ENCODE measurements at places on chromosomes 1 and 21. TPM values are rescaled to one million over a fixed set of nuclear protein-coding genes. Genes with fewer than 3 reads are reported as not detected.

GRCh38 chr1:118100686-118101514 is 84.1 kb downstream of the SPAG17 start:
- no peaks in the 10 kb centered on the region for H3K27me3 ChIP-seq
- H3K4me3 ChIP-seq: no peak overlapping the region
- no peaks in the 10 kb centered on the region for H3K36me3 ChIP-seq
- H3K27ac ChIP-seq: no peak overlapping the region
- no peak for DNase-seq

DNA sequence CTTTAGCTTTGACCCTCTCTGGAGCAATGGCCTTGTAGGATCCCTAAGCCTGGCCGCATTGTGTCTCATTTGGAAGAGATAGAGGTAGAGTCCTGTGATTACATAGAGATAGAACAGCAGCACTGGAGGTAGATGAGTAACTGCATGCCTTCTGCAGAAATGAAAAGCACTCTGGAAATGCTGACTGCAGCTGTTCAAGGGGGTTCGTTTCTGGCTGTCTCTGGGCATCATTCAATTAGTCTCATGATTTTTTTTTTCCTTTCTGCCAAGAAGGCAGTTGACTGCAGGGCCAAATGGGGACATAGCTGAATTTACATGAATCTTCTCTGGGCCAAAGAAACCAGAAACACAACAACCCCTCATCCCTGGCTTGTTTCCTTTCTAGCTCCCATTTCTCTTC is 28.1 kb upstream of the SNX27 start:
- no peak for DNase-seq
- H3K27ac ChIP-seq: no peak overlapping the region
- H3K27me3 ChIP-seq: no peaks in the 10 kb centered on the region

GRCh38 chr21:25757531-25757930 is 22.8 kb downstream of the GABPA start:
- no peak overlapping the region for H3K4me3 ChIP-seq
- DNase-seq: no peak
- no peaks in the 10 kb centered on the region for H3K27me3 ChIP-seq
- H3K36me3 ChIP-seq: peaks cover 76% of the 10 kb centered on the region

GRCh38 chr1:45566722-45567121 is 16.1 kb downstream of the AKR1A1 start:
- DNase-seq: no peak
- peaks cover 73% of the 10 kb centered on the region for H3K36me3 ChIP-seq
- H3K27me3 ChIP-seq: no peaks in the 10 kb centered on the region

DNA sequence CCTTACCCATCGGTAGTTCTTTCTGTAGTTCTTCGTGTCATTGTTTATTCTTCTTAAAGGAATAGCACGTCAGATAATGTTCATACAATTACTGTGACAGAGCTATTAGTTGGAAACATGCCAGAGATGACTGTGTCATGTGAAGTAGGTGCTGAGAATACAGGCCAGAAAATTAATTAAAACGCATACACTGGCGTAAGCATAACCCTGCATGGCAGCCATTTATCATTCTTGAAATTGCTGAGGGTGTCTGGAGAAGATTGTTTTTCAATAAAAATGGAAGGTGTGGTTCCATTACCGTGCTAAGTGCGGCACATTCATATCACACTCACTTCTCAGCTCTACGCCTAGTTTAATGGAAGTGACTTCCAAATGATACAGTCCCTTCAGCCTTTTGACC is 7.8 kb downstream of the ETS2 start:
- peaks cover 93% of the 10 kb centered on the region for H3K36me3 ChIP-seq
- peak overlapping the region; percentile 37 for H3K4me3 ChIP-seq
- H3K27me3 ChIP-seq: no peaks in the 10 kb centered on the region
- no peak for DNase-seq
- H3K27ac ChIP-seq: no peak overlapping the region

GRCh38 chr1:29973406-29973805 is 737.1 kb downstream of the PTPRU start:
- no peaks in the 10 kb centered on the region for H3K36me3 ChIP-seq
- H3K27me3 ChIP-seq: no peaks in the 10 kb centered on the region
- DNase-seq: no peak
- no peak overlapping the region for H3K4me3 ChIP-seq

- peaks cover 6% of the 10 kb centered on the region for H3K4me1 ChIP-seq
- H3K4me3 ChIP-seq: no peak overlapping the region
- no peaks in the 10 kb centered on the region for H3K36me3 ChIP-seq
- H3K27ac ChIP-seq: no peak overlapping the region
- no peak for DNase-seq
- no peaks in the 10 kb centered on the region for H3K27me3 ChIP-seq
These were observed 69.3 kb downstream of the RPS6KA1 start for GRCh38 chr1:26598890-26599289.

DNA sequence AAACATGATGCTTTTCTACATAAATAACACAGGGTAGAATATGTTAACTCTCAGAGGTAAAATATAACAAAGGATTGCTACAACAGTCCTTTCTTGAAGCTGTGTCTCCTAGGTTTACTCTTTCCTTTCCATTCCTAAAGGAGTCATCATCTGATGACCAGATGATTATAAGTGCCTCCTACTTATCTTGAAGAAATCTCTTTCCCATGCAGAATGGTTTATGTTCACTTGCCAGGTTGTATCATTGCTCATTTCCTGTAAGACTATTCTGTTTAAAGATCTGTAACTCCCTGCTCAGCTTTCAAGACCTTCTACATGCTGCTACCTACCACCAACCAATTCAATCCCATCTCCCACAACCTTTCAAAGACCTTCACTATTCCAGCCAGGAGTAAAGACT is 51.5 kb upstream of the PTCH2 start:
- H3K27me3 ChIP-seq: no peaks in the 10 kb centered on the region
- H3K4me1 ChIP-seq: no peaks in the 10 kb centered on the region
- H3K4me3 ChIP-seq: no peak overlapping the region
- peaks cover 15% of the 10 kb centered on the region for H3K36me3 ChIP-seq
- DNase-seq: no peak

DNA sequence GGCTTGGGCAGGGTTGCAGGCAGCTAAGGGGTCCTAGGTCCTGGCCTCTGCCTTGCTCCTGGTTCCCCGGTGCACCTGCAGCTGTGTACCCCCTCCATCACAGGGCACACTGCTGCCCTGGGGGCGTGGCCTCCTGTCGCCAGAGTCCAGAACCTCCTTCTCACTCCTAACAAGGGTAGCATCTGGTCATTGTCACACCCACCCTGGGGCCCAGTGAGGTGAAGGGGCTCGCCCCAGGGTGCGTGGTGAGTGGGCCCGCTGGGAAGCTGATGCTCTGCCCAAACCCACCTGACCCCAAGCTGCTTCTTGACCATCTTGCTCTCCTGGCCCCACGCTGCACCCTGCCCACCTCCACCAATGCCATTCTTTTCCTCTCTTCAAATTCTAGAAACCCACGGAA is 44.5 kb downstream of the AJAP1 start:
- H3K36me3 ChIP-seq: peaks cover 16% of the 10 kb centered on the region
- no peaks in the 10 kb centered on the region for H3K27me3 ChIP-seq
- no peak for DNase-seq
- no peak overlapping the region for H3K27ac ChIP-seq

- H3K36me3 ChIP-seq: peaks cover 65% of the 10 kb centered on the region
- DNase-seq: no peak
- H3K27ac ChIP-seq: no peak overlapping the region
- no peaks in the 10 kb centered on the region for H3K4me1 ChIP-seq
- H3K4me3 ChIP-seq: no peak overlapping the region
These were observed 125.9 kb downstream of the ATP5PO start for GRCh38 chr21:33789697-33790096.

DNA sequence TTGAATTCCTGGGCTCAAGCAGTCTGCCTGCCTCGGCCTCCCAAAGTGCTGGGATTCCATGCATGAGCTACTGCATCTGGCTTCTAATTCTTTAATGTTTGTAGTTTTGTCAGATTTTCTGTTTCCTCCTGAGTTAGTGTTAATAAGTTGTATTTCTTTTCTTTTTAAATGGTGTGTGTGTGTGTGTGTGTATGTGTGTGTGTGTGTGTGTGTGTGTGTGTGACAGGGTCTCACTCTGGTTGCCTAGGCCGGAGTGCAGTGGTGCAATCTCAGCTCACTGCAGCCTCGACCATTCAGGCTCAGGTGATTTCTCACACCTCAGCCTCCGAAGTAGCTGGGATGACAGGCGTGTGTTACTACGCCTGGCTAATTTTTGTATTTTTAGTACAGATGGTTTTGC is 50.2 kb downstream of the ADARB1 start:
- H3K4me3 ChIP-seq: no peak overlapping the region
- no peaks in the 10 kb centered on the region for H3K27me3 ChIP-seq
- DNase-seq: no peak
- no peaks in the 10 kb centered on the region for H3K36me3 ChIP-seq
- no peak overlapping the region for H3K27ac ChIP-seq
- no peaks in the 10 kb centered on the region for H3K4me1 ChIP-seq

DNA sequence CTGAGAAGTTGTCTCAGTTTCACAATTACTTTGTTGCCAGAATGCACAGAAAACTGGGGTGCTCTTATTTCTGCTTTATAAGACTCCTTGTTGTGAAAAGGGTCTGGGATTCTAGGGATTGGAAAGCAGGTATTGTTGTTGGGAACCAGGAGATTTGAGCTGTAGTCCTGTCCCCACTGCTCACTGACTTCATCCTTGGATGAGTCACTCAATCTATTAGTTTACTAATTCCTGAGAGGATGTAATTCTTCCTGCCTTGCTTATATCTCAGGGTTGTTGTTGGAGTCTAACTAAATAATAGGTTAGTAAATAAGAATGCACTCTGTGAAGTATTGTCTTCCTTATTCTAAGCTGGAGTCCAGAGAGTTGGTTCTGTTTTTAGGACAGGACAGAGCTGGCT is 172.5 kb upstream of the GALNT2 start:
- H3K27ac ChIP-seq: no peak overlapping the region
- H3K4me1 ChIP-seq: no peaks in the 10 kb centered on the region
- no peak for DNase-seq
- no peaks in the 10 kb centered on the region for H3K36me3 ChIP-seq

DNA sequence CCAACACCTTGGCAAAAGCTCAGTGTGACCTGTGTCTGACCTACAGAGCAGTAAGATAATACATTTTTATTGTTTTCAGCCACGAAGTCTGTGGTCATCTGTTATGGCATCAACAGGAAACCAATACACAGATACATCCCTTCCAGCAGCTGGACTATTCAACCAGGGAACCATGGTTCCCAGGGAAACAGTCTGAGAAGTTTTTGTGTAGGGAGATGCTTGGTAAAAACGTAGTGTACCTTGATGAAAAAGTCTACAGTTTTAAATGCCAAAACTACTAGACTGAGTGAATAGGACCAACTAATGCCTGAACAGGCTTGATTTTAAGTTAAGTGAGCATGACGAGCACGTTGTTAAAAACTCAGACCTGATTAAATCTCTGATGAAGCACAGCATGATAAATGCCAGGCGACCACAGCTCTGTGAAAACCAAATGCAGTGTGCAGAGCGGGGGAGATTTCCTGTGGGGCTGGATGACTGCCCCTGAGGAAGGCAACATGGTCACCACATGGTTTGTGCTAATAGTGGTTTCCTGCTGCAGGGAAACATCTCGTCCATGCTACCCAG is 228.9 kb downstream of the TNR start:
- DNase-seq: no peak
- no peaks in the 10 kb centered on the region for H3K27me3 ChIP-seq
- no peaks in the 10 kb centered on the region for H3K36me3 ChIP-seq
- no peak overlapping the region for H3K27ac ChIP-seq
- no peak overlapping the region for H3K4me3 ChIP-seq
- H3K4me1 ChIP-seq: no peaks in the 10 kb centered on the region

GRCh38 chr1:48196237-48196636 is 26.3 kb upstream of the SLC5A9 start:
- H3K4me3 ChIP-seq: no peak overlapping the region
- no peak for DNase-seq
- H3K27ac ChIP-seq: no peak overlapping the region
- H3K4me1 ChIP-seq: peaks cover 3% of the 10 kb centered on the region

- H3K36me3 ChIP-seq: no peaks in the 10 kb centered on the region
- H3K4me1 ChIP-seq: peaks cover 5% of the 10 kb centered on the region
- no peak overlapping the region for H3K4me3 ChIP-seq
- H3K27ac ChIP-seq: no peak overlapping the region
These were observed 21.5 kb downstream of the EPHB2 start for GRCh38 chr1:22731924-22732720.

GRCh38 chr21:20649231-20649630 is 349.0 kb upstream of the NCAM2 start:
- DNase-seq: no peak
- no peaks in the 10 kb centered on the region for H3K27me3 ChIP-seq
- H3K4me3 ChIP-seq: no peak overlapping the region
- no peaks in the 10 kb centered on the region for H3K4me1 ChIP-seq
- H3K27ac ChIP-seq: no peak overlapping the region

- peak; percentile 71 for DNase-seq
- H3K4me1 ChIP-seq: no peaks in the 10 kb centered on the region
- peaks cover 16% of the 10 kb centered on the region for H3K27me3 ChIP-seq
- H3K27ac ChIP-seq: no peak overlapping the region
- no peaks in the 10 kb centered on the region for H3K36me3 ChIP-seq
These were observed 5.4 kb upstream of the RGSL1 start for GRCh38 chr1:182444497-182444896.

DNA sequence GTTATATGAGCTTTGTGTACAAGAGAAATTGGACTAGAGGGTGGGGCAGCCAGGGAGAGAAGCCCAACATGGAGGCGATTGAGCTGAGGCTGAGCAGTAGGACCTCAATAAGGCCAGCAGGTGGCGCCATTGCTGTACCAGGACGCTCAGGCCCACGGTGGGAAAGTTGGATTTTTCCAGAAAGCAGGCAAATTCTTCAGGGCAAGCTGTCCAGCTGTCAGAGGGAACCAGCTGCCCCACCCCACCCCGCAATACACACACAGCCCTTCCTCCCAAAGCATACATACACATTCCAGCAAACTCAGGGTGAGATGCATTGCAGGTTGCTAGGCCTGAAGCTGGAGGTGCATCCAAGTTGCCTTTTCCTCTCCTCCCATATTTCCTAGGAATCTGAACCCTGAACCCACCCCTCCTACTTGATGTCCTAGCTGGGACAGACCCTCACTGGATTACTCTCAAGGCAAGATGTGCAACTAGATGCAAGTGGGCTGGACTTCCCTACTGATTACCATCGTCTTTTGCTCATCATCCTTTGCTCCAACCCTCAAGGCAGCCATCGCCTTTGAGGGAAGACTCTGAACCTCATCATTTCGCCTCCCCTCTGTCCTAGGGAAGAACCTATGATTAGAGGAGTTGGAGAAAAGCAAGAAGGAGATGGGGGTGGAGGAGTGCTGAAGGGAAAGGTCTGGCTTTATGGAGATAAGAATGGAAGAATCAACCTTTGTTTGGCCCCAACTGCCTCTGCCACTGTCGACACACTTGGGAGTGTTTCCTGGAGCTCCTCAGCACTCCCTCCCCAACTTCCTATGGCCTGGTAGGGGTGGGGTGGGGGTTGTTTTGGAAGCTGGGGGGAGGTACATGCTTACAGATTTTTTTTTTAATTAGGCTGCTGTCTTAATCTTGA is 25.5 kb downstream of the CD34 start:
- H3K27me3 ChIP-seq: peaks cover 3% of the 10 kb centered on the region
- H3K27ac ChIP-seq: no peak overlapping the region
- no peaks in the 10 kb centered on the region for H3K4me1 ChIP-seq
- no peaks in the 10 kb centered on the region for H3K36me3 ChIP-seq

Gene LGR6
- 2.0 TPM for total RNA-seq

Gene PCP4
- 0.44 TPM for total RNA-seq

Gene BRDT
- total RNA-seq: 3.4 TPM

Gene FAM131C
- 1.9 TPM for total RNA-seq

Gene TFAP2E
- total RNA-seq: 0.55 TPM

Gene CFHR1
- total RNA-seq: not detected

Gene PSEN2
- total RNA-seq: 21.5 TPM

Gene ZNF593OS
- not detected for total RNA-seq

All from endodermal cell (in vitro differentiated cells).